ENCODE measurements at places on chromosomes 4 and X.

GRCh38 chr4:70759627-70760026 lies 37.9 kb downstream of the RUFY3 start:
- DNase-seq = no peak

DNA sequence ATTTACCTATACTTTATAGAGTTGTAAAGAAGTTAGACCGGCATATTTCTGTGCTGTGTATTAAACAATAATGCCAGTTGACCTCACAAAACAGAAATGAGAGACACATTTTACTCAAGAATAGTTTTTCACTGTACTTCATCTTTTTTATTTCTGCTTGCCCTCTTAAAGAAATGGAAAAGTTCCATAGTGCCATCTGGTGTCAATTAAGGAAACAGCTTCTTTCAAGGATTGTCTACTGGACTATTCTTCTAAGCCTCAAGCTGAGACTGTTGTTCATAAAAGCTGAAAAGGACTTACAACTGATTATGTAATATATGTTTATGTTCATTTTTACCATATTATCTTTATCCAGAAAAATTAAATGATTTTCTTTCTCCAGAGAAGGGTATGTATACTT lies 1523.7 kb downstream of the ARAP2 start:
- no peak for DNase-seq

DNA sequence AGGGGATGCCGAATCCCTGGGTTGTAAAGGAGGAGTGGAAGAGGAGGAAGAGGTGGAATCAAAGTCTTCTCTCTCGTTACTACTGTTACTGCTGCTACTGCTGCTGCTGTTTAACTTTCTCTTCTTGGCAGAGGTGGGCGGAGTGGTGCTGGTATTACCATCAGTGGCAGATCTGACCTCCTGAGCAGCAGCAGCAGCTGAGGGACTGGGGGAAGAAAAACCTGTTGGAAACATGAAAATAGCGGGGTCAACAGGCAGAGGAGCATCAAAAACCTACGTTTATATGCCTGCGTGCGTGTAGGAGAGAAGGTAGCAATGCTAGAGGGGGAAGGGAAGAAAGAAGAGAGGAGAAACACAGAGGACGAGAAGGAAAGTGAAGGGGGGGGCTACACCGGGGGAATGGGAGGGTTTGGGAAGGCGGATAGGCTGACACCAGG lies 339 bp downstream of the CUL4B start:
- peak; percentile 34 for DNase-seq

DNA sequence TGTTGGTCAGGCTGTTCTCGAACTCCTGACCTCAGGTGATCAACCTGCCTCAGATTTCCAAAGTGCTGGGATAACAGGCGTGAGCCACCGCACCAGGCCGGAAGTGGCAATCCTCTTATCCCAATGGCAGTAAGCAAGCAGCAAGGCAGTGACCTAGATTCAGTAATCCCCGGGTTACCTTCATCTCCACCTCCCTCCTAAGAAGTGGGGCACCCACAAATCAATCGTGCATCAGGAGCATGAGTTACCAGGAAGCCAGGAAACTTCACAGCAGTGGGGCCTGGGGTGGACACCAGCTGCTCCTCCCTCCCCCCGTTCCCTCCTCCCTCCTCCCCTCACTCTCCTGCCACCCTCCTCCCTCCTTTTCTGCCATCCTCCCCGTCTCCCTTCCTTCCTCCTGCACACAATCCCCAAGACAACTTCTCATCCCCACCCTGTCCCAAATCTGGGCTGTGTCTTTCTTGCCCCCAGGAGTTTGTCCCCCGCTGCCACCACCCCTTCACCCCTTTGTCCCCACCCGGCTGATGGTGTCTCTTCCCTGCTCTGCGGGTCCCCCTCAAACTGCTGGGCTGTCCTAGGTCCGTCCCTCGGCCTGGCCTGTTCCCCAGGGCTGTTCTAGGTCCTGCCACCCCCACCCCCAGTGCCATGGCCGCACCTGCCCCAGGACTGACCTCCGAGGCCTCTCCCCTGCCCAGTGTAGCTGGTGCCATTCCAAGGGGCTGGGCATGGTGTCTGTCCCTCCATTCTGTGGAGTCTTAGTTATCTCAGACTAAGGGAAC lies 2.2 kb downstream of the PDE6B start:
- no peak for DNase-seq

- no peak for DNase-seq
Observed at GRCh38 chr4:33512397-33512796, 2731.9 kb downstream of the ARAP2 start.

DNA sequence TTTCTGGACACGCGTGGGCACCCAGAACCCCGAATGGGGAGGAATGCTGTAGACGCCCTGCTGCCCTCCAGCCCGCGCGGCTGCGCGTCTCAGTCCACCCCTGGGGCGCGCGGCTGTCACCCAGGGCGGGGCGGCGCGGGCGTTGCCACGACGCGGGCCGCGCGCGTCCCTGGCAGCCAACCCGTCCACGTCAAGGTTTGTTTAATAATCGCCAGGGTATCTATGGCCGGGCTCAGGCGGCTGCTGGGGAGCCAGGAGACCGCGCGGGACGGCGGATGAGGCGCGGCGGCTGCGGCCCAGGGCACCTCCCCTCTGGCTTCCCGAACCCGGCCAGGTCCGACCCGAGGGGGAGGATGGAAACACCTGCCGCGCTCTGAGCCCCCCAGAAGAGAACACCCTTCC lies at the start of gene SPATA18:
SPATA18 (plus strand) TSS at position 92 of the 402 bp plus-strand sequence. CDS start 401 bp downstream, outside the sequence.
- no peak for DNase-seq

DNA sequence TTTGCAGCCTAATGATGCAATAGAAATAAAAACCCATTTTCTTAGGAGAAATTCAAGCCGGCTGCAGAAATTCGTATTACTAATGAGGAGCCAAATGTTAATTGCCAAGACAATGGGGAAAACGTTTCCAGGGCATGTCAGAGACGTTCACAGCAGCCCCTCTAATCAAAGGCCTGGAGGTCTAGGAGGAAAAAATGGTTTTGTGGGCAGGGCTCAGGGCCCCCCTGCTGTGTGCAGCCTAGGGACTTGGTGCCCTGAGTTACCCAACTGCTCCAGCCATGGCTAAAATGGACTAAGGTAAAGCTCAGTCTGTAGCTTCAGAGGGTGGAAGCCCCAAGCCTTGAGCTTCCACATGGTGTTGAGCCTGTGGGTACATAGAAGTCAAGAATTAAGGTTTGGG lies 461.4 kb downstream of the FAT4 start:
- DNase-seq = no peak

GRCh38 chr4:81081156-81081555 lies 50.6 kb downstream of the BMP3 start:
- DNase-seq = no peak

GRCh38 chr4:99104153-99104552 lies 15.6 kb upstream of the ADH5 start:
- no peak for DNase-seq
